ENCODE measurements at places on chromosomes 3 and 15. TPM values are rescaled to one million over a fixed set of nuclear protein-coding genes. Genes with fewer than 3 reads are reported as not detected.

Gene SLCO3A1
- 9.8 TPM for total RNA-seq

Gene MRAS
- total RNA-seq = 66.0 TPM

Gene CPNE9
- total RNA-seq = 0.41 TPM

DNA sequence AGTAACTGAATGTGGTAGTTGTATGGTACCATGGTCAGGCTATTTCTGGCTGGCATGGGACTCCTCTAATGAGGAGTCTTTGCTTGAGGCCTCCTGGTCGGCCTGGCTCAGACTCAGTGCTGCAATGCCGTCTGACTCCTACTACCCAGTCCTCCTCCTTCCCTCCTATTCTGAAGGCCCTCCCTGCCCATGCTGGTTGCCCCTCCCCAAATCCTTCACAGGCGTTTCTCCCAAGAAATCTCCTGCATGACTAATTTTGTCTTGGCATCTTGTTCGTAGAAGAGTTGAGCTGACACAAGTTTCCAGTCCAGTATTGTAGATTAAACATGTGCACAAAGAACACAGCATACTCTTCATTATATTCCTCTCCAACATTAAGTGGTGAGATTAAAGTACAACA is 115.5 kb downstream of the NFKBIZ start:
- no peak for DNase-seq

GRCh38 chr3:186283096-186283495 is 78.9 kb downstream of the DGKG start:
- no peak for DNase-seq

DNA sequence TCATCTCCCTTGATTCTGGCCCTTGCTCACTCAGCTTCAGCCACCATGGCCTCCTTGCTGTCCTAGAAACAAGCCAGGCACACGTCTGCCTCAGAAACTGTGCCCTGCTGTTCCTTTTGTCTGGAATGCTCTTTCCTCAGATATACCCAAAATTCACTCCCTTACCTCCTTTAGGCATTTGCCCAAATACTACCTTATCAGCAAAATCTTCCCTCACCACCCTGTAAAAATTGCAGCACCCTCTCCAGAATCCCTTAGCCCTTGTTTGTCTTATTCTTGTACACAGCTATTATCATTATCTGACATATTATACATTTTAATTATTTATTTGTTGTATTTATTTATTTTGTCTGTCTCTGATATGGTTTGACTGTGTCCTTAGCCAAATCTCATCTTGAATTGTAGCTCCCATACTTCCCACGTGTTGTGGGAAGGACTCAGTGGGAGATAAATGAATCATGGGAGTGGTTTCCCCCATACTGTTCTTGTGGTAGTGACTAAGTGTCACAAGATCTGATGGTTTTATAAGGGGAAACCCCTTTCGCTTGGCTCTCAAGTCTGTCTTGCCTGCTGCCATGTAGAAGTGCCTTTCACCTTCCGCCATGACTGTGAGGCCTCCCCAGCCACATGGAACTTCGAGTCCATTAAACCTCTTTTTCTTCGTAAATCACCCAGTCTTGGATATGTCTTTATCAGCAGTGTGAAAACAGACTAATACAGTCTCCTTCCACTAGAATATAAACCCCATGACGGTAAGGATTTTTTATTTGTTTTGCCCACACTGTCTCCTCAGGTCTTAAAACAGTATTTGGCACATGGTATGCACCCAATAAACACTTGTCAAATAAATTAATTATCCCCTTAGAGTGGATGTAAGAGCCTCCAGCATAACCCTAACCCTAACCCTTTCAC is 60.0 kb upstream of the STT3B start:
- DNase-seq = no peak

GRCh38 chr15:29568840-29569532 is 253.3 kb downstream of the TJP1 start:
- DNase-seq = no peak

DNA sequence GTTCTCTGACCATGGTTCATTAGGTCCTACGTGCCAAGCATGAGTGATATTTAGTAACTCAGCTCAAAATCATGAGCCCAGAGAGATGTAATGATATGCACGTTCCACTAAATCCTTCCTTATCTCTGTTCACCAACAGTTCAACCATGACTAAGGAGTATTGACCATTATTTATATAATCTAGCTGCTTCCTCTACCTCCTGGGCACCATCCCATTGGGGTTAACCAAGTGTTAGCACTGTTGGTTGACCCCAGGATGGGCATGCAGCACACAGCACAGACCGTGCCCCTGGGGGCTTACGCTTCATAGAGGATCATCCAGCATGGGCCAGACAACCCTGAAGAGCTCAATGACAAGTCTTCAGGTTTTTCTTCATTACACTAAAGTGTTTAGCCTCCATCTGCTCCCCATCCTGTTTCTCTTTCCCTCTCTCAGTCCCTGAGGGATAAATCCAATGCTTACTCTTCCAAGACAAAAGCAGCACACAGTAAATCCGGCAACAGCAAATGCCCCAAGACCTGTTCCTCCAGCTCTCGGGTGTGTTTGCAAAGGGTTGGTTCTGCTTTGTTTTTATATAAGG is 10.4 kb downstream of the FAM174B start:
- no peak for DNase-seq

GRCh38 chr3:111692593-111693552 is 97.7 kb upstream of the ZBED2 start:
- DNase-seq = no peak
